Esophagus mucosa (tissue), 1 donor: ENCODE measurements at places on chromosomes 12 and 14. TPM values are rescaled to one million over a fixed set of nuclear protein-coding genes. Genes with fewer than 3 reads are reported as not detected.

- no peak for ATAC-seq
These were observed 29.4 kb downstream of the RPGRIP1 start for GRCh38 chr14:21309238-21309636.

GPRC5A gene
- 11.8 TPM for total RNA-seq

GRCh38 chr14:90742729-90743128 is 73.5 kb downstream of the TTC7B start:
- no peak for ATAC-seq

GRCh38 chr14:68952531-68953195 is 26.4 kb downstream of the ACTN1 start:
- ATAC-seq: no peak

MMAB gene
- 74.2 TPM for total RNA-seq
